ENCODE measurements at places on chromosomes 13 and 19. TPM values are rescaled to one million over a fixed set of nuclear protein-coding genes. Genes with fewer than 3 reads are reported as not detected.

SIGLEC12 gene
- 0.24 TPM for total RNA-seq

THSD1 gene
- 0.12 TPM for total RNA-seq

COL5A3 gene
- total RNA-seq = 2.8 TPM

TUBGCP3 gene
- 51.7 TPM for total RNA-seq

CEACAM6 gene
- total RNA-seq = not detected

REXO1 gene
- 45.3 TPM for total RNA-seq

HSPB6 gene
- 0.53 TPM for total RNA-seq

MBD3L3 gene
- total RNA-seq = not detected

ZNF548 gene
- 12.0 TPM for total RNA-seq

ALDH16A1 gene
- total RNA-seq = 43.7 TPM

PSG7 gene
- total RNA-seq = not detected

ZIC2 gene
- not detected for total RNA-seq

Data from activated CD4-positive, alpha-beta memory T cell treated with anti-CD3 and anti-CD28 coated beads for 36 hours (primary cell).